ENCODE measurements at places on chromosomes 6 and 20. TPM values are rescaled to one million over a fixed set of nuclear protein-coding genes. Genes with fewer than 3 reads are reported as not detected.
A peak's percentile ranks its signal among the peaks of the same experiment; 100 is the strongest.

DNA sequence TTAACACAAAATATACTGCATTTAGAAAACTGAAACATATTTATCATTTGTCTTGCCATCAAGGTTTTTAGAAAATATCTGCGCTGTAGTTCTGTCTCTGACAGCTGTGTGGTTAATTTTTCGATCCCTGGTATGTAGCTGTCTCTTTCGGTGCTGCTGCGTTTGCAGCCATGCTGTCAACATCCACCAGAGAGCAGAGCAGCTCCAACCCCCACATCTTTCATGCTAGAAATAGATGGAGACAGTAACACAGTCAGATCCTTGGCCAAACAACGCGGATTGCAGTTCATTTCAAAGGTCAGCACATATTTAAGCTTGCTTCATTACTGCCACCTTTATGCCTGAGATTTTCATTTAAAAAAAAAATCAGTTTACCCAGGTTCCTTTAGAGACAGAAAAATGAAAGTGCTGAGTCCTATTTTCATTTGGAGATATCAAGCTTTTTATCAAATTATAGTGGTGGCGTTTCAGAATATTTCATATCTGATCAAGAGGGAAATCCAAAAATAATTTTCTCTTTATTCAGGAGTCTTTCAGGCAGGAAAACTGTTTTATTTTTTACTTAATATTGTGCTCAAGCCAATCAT is 157.7 kb upstream of the MMS22L start:
- no peaks in the 10 kb centered on the region for H3K27me3 ChIP-seq
- no peak overlapping the region for H3K4me3 ChIP-seq
- H3K36me3 ChIP-seq = no peaks in the 10 kb centered on the region
- DNase-seq = no peak
- H3K27ac ChIP-seq = no peak overlapping the region

GRCh38 chr20:58705208-58705926 is 12.8 kb downstream of the NPEPL1 start:
- H3K4me1 ChIP-seq = no peaks in the 10 kb centered on the region
- H3K27ac ChIP-seq = no peak overlapping the region
- DNase-seq = peak; percentile 30
- H3K4me3 ChIP-seq = no peak overlapping the region
- peaks cover 28% of the 10 kb centered on the region for H3K36me3 ChIP-seq
- H3K27me3 ChIP-seq = no peaks in the 10 kb centered on the region

DNA sequence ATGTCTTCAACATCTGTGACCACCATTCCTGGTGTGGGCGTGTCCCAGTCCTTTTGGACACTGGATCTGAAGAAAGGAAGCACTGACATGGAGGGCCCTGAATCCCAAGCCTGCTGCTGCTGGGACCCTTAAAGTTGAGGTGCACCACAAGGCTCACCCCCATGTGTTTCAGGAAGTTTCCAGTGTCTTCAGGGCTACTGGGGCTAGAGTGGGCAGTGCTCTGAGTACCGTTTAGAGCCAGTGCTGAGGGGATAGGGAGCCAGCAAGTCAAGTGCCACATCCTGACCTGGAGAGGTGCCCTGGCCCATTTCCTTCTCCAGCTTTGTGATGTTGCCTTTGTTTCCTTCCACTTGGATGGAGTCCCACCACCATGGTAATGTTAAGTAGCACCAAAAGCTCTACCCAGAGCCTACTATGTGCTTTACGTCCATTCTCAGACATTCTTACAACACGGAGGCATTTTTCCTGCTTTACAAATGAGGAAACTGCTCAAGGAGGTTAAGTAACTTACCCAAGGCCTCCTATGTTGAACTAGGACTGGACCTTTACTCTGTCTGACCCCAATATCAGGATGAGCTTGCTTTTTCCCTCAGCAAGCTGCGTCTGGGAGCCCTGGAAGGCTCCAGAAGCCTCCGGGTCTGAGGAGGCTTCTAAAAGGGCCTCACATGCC is 552 bp upstream of the DEF6 start:
- H3K4me3 ChIP-seq = no peak overlapping the region
- peaks cover 22% of the 10 kb centered on the region for H3K36me3 ChIP-seq
- H3K27ac ChIP-seq = no peak overlapping the region
- DNase-seq = no peak
- no peaks in the 10 kb centered on the region for H3K27me3 ChIP-seq

The OXT gene
- total RNA-seq = not detected
